ENCODE measurements at places on chromosomes 12 and 14.
A peak's percentile ranks its signal among the peaks of the same experiment; 100 is the strongest.

DNA sequence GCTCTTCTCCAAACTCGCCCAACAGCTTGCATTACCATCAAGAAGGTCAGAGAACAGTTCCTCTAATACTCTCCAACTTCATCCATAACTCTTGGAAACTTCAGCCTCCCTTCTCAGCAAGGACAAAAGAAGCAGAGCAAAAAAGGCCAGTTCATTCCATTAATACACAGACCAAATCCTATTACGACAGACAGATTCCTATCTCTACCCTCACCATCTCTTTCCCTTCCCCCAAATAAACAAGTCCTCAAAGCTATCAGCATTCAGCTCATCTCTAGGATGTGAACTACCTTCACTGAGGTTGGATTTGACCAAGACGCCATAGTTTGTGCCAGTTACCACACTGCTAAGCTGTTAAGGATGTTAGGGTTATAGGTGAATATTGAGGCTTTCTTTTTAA, 25.2 kb downstream of the SINHCAF start:
- no peak for DNase-seq

GRCh38 chr14:103694572-103695026, 20.7 kb downstream of the XRCC3 start:
- no peak for DNase-seq

GRCh38 chr14:101875727-101876554, 88.4 kb upstream of the DYNC1H1 start:
- no peak for DNase-seq

GRCh38 chr12:49582201-49582600, 14.3 kb upstream of the MCRS1 start:
- DNase-seq = no peak

GRCh38 chr12:11724888-11725311, 75.4 kb downstream of the ETV6 start:
- no peak for DNase-seq

DNA sequence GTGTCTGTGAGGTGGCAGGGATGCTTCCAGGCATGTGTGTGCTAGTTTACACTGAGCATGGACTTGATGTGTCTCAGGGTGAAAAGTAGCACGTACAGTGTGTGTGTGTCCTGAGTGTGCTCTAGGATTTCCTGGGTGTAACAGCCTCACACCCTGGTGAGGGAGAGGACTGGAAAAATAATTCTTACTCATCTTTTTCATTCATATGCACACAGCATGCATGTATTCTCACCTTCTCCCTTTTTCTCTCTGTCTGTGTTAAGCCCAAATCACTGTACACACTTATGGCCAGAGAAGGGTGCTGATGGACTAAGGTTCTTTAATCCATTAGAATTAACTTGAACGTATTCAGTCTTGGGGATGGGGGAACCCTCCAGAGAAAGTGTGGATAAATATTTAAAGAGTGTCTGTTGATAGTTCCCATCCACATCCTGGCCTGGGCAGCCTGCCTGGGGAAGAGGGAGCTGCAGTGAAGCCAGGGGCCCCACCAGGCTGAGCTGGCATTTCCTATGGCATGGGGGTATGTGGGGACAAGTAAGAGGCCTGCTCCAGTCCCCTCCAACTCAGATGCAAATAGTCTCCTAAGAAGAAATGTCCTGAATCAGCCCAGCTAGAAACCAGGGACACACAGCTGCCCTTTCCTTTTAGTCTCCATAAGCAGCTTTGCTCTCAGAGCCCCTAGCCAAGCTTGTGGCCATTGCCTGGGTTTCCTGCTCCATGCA, 1.1 kb upstream of the HOXC8 start:
- DNase-seq = no peak

DNA sequence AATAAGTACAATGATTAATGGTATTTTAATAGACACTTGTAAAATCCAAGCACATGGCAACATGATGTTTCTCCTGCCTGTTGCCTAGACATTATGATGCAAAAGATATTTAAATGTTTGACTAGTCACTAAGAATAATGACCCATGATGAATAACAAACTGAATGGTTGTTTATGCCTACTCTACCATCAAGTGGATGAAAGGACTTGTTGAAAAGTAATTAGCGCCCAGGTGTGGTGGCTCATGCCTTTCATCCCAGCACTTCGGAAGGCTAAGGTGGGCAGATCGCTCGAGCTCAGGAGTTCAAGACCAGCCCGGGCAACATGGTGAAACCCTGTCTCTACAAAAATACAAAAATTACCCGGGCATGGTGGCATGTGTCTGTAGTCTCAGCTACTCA, 30.7 kb downstream of the KIF21A start:
- DNase-seq = no peak

GRCh38 chr12:88946372-88946997, 366.2 kb upstream of the KITLG start:
- no peak for DNase-seq

DNA sequence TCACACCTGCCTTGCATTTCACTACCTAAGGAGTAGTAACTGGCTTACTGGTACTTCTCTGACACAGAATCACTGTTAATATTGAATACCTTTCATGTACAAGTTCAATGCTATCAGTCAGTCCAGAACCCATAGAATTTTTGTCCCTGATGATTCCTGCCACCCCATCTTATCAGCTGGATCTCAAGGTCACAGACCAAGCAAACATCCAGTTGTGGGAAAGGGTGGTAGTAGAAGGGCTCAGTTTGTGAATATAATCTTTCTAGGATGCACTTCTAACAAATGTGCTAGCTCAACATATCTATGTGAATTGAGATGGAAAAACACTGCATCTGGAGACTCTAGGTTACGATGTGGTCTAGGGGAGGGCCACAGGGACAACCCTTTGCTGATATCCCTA, 14.1 kb downstream of the PPP1CC start:
- no peak for DNase-seq

DNA sequence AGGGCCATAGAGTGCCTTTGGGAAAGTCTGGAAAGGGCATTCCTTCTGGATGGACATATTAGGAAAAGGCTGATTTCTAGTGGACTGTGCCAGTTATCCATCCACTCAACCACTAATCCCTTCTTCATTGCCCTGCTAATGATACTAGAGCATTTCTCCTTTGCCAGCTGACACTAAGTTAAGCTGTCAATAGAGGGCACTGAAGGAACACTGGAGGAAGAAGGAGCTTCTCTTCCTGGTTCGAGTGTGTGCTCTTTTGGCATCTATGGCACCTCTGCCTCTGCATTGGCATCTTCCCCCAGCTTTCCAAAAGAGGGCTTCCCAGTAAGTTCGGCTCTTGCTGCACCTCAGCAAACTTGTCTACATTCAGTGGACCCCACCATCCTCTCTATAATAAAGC, 165.4 kb downstream of the DERA start:
- no peak for DNase-seq

- DNase-seq = no peak
These were observed 24.9 kb downstream of the CRACR2A start for GRCh38 chr12:3727877-3728632.

DNA sequence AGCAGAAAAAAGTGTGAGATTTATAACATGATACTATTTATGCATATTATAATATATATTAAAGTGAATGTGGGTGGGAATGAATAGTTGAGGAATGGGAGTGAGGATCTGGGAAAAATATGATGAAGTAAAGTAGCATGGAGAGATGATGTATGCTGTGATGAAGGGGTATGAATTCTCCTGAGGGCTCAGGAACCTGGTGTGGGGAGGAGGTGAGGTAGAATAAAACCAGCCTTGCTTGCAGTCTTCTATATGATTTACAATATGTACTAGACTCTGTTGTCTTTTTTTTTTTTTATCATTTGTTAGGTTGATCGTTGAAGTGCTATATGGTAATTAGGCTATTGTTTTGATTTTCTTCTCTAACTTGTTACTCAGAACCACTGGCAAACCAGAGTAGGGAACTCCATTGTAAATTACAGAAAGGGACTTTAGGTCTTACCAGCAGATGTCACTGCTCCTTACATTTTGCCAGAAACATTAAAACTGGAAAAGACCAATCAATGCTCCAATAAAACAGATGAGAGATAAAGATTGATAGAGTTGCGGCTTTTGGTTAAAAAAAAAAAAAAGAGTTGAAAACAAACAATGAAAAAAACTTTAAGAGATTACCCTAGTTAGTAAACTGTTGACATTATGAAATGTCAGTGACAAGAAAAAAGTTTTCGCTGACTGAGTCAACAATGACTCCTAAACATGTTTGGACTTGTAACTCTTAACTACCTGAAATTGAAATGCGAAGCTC, 39.9 kb downstream of the ATL1 start:
- DNase-seq = peak; percentile 54
